ENCODE measurements at places on chromosomes 1 and 21. TPM values are rescaled to one million over a fixed set of nuclear protein-coding genes. Genes with fewer than 3 reads are reported as not detected.
A peak's percentile ranks its signal among the peaks of the same experiment; 100 is the strongest.

DNA sequence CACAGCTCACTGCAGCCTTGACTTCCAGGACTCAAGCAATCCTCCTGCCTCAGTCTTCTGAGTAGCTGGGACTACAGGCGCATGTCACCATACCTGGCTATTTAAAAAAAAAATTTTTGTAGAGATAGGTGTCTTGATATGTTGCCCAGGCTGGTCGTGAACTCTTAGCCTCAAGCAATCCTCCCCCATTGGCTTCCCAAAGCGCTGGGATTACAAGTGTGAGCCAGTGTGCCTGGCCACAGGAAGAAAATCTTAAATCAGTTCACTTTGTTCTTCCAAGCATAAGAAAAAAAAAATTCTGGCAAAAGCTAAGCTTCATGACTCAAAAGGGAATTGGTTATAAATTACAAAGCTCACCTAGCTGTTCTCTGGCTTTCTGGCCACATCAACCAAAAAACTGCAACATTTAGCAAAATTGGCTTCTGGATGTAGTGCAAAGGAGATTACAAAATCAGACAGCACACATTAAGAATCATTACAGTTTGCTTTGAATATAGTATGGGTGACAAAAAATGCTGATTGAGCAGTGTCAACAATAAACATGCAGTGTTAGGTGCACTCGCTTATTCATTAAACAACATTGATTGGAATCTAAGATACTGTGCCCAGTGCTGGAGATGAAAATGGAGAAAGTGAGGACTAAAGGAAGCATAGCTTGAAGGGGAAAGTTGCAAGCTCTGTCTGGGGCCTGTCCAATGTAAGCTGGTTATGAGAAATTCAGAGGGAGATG is 76.7 kb downstream of the KCTD3 start:
- DNase-seq: no peak

DNA sequence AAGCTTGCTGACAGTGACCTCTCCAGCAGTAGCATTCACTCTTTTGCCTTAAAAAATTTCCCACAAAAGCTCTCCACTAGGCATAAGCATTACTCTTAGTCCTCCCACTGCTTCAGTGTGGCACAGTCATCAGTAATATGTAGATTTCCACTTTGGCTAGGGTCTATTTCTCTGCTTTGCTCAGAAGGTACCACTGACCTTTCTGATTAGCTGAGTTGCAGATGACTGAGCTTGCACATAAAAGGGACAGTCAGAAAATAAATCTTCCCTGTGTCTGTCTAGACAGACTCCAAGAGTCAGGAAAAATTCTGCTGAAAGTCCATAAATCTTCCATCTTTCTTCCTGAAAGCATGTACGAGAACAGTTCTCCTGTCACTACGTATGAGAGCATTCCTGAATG is 56.6 kb upstream of the APP start:
- no peak for DNase-seq

The KCND3 gene
- 0.15 TPM for total RNA-seq

DNA sequence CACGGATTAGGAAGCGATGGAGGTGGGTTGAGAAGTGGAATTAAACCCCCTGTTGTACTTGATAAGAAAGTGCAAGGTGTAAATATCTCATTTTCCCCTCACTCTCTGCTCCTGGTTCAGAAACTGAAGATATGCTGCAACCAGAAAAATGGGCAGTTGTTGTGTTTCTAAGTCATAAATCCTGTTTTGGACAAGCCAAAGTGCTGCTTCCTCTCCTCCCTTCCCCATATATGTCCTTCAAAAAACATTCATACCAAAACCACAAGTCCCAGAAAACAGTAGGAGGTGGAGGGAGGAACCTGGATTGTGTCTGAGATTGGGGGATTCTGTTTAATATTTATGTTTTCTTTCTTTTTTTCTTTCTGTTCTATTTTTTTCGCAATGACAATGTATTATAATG is 13.6 kb upstream of the ZNF362 start:
- DNase-seq: no peak

- DNase-seq: no peak
Measured at GRCh38 chr1:41813226-41813625, 105.5 kb downstream of the HIVEP3 start.

- no peak for DNase-seq
Measured at GRCh38 chr21:35510294-35510693, 461.2 kb upstream of the RUNX1 start.

The SPATA6 gene
- total RNA-seq: 1.0 TPM

DNA sequence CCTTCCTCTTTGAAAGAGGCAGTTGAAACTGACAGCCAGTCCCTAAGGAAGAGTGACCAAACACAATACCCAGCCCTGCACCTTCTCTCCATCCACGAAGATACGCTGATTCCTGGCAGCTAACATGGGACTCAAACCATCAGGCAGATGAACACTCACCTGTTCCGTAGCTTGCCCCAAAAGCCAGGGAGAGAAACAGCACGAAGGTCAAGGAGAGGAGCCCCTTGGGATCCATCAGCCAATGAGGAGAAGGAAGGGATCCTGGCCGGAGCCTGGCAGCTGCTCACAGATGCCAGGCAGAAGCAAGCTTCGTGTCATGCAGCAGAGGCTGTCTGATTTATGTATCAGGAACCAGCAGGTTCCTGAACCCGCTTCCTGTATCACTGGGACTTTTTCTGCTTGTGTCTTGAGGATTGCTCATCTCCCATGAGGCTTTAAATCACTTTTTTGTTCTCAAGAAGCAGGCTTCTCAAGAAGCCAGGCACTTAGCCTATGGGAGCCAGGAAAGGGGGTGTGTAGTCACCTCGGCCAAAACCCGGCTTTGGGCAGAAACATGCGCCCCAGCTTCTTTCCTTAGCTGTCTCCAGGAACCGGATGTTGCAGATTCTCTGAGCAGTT is at the start of gene SLAMF1:
Gene SLAMF1 (minus strand): TSS at position 334 of the 618 bp plus-strand sequence. CDS start 99 bp downstream, at position 235.
- no peak for DNase-seq

- DNase-seq: no peak
Measured at GRCh38 chr1:208151728-208152598, 92.2 kb downstream of the PLXNA2 start.

DNA sequence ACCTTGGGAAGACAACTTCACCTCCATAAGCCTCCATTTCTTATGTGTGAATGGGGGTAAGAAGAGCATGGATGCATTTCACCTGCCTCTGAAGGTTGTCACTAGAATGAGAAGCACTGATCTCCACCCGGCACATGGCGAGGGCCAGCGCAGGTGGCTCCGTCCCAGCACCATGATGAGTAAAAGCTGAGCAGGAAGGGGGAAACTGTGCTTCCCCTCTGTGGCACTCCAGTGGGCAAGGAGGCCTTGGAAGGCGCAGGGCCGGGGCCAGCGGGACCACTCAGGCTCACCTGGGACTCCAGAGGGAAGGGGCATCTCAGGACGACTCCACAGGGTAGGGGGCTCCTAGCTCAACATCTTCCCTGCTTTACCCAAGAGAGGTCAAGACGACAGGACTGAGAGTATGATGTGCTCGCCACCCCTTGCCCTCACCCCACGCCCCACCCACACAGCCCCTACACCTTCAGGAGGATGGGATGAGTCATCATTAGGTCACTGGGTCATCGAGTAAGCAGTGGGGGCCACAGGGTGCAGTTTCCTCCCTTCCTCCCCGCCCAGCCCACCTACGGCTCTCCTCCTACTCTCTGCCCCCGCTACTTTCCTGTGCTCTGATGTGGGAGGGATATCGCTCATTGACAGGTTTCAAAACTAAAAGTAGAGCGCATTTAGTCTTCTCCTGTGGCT is 112.1 kb downstream of the HIVEP3 start:
- DNase-seq: no peak

GRCh38 chr1:147598621-147599361 is 57.5 kb downstream of the BCL9 start:
- DNase-seq: peak; percentile 8

DNA sequence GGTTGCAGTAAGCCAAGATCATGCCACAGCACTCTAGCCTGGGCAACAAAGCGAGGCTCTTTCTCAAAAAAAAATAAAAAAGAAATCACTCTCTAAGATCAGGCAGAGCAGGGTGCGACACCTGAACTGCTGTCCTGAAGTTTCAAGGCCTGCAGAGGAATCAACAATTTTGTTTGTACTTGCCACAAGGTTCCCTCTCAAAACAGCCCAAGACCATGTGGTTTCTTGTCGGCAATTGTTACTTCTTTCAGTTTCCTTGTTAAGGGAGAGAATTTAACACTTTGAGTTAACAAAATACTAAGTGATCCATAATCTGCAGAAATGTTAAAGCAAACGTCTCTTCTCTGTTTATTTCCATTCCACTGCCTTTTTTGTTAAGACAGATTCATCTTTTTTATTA is 36.5 kb downstream of the MACO1 start:
- DNase-seq: no peak

The KCNN3 gene
- not detected for total RNA-seq

GRCh38 chr1:231107151-231107550 is 54.7 kb upstream of the TRIM67 start:
- no peak for DNase-seq

DNA sequence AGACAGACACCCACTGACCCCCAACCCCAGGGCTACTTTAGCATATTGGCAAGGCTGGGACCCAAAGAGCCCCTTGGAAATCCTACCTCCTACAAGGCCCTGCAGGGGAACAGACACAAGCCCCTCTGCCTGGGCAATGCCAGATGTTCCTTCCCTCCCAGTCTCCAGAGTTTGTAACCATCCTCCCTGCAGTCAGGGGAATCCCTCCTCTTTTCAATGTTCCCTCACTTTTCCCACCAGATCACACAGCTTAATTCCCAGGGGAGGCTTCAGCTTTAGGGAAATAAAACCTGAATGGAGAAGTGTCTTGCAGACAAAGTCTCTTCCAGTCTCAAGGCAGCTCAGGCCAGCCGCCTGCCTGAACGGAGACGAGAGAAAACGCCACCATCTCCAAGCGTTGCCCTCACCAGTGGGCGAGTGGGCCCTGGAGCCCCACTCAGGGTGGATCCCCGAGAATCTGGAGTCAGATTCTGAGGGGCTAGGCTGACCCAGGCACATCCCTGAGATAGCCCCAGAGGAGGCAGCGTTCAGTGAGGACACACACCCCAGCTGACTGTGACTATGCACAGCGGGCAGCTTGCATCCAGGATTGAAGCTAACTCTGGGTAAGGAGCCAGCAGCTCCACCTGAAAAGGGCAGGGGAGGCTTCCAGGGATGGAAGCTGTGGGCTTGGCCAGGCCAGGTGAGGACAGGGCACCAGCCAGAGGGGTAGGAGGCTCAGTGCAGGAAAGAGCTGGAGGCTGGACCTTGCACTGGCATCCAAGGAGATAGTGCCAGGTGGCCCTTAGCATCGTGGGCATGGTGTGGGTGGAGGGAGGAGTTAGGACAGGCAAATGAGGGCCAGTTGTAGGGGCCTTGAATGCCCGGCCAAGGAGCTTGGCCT is 44.0 kb upstream of the ZC3H12A start:
- DNase-seq: no peak

- DNase-seq: no peak
Measured at GRCh38 chr1:42747125-42747524, 7.1 kb upstream of the CLDN19 start.

The PTBP2 gene
- total RNA-seq: 6.5 TPM
